ENCODE measurements at places on chromosomes 6 and 20. TPM values are rescaled to one million over a fixed set of nuclear protein-coding genes. Genes with fewer than 3 reads are reported as not detected.

Gene FAM217A
- 0.65 TPM for polyA plus RNA-seq

Gene HINT3
- 11.1 TPM for polyA plus RNA-seq

Gene GCM1
- not detected for polyA plus RNA-seq

Gene SPINT4
- not detected for polyA plus RNA-seq

Gene TRAPPC3L
- 0.12 TPM for polyA plus RNA-seq

Gene UST
- polyA plus RNA-seq, result 1.4 TPM

Gene SOX18
- polyA plus RNA-seq, result 2.2 TPM

Gene NKAPL
- polyA plus RNA-seq, result 0.81 TPM

Gene AFDN
- 46.0 TPM for polyA plus RNA-seq

Gene APMAP
- 50.9 TPM for polyA plus RNA-seq

Gene SPDEF
- 20.6 TPM for polyA plus RNA-seq

Gene MAS1
- under 0.01 TPM for polyA plus RNA-seq

Gene PROKR2
- not detected for polyA plus RNA-seq

Gene TINAG
- polyA plus RNA-seq, result 13.4 TPM

Gene PBOV1
- polyA plus RNA-seq, result not detected

Gene MCHR2
- polyA plus RNA-seq, result not detected

Gene CRISP2
- polyA plus RNA-seq, result not detected

Gene BNIP5
- 2.6 TPM for polyA plus RNA-seq
